ENCODE measurements at places on chromosomes 2 and 18. TPM values are rescaled to one million over a fixed set of nuclear protein-coding genes. Genes with fewer than 3 reads are reported as not detected.
A peak's percentile ranks its signal among the peaks of the same experiment; 100 is the strongest.

RNF144A gene
- 89.6 TPM for total RNA-seq

SLC4A3 gene
- total RNA-seq, result not detected

RAB17 gene
- total RNA-seq, result not detected

GREB1L gene
- total RNA-seq, result not detected

CHRND gene
- not detected for total RNA-seq

HMSD gene
- 1.0 TPM for total RNA-seq

TRIM43 gene
- total RNA-seq, result not detected

ZNF804A gene
- total RNA-seq, result not detected

TUBA4B gene
- total RNA-seq, result not detected

- H3K4me3 ChIP-seq, result no peak overlapping the region
- no peaks in the 10 kb centered on the region for H3K4me1 ChIP-seq
- H3K27me3 ChIP-seq, result no peaks in the 10 kb centered on the region
- no peak overlapping the region for H3K27ac ChIP-seq
- peaks cover 25% of the 10 kb centered on the region for H3K36me3 ChIP-seq
Measured at GRCh38 chr2:73582364-73582763, 59.9 kb downstream of the NAT8 start.

GRCh38 chr18:67183398-67183797, 333.1 kb downstream of the DSEL start:
- H3K4me1 ChIP-seq, result no peaks in the 10 kb centered on the region
- H3K36me3 ChIP-seq, result no peaks in the 10 kb centered on the region
- no peak for DNase-seq
- H3K27ac ChIP-seq, result no peak overlapping the region
- H3K4me3 ChIP-seq, result no peak overlapping the region
- no peaks in the 10 kb centered on the region for H3K27me3 ChIP-seq

- H3K36me3 ChIP-seq, result no peaks in the 10 kb centered on the region
- no peak overlapping the region for H3K4me3 ChIP-seq
- peaks cover 17% of the 10 kb centered on the region for H3K27me3 ChIP-seq
- H3K27ac ChIP-seq, result no peak overlapping the region
- no peaks in the 10 kb centered on the region for H3K4me1 ChIP-seq
Measured at GRCh38 chr2:227125506-227125905, 38.5 kb downstream of the COL4A4 start.

GRCh38 chr18:47996091-47996541, 65.7 kb upstream of the SMAD2 start:
- H3K36me3 ChIP-seq, result no peaks in the 10 kb centered on the region
- H3K4me1 ChIP-seq, result peaks cover 2% of the 10 kb centered on the region
- H3K4me3 ChIP-seq, result no peak overlapping the region
- no peak overlapping the region for H3K27ac ChIP-seq
- no peak for DNase-seq
- H3K27me3 ChIP-seq, result peaks cover 2% of the 10 kb centered on the region

DNA sequence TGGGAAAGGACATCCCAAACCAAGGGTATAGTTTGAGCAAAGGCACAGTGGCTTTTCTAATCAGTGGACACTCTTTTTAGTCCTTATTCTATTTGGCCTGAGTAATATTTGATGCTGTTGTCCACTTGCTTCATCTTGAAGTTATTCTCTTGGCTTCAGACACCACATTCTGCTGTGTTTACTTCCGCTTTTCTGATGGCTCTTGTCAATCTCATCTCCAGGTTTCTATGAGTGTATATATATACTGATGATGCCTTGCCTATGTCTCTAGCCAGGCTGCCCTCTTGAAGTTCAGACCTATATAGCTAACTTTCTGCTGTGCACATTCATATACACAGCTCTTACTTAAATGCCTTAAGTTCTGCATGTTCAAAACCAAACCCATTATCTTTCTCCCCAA, 83.1 kb downstream of the EFEMP1 start:
- no peaks in the 10 kb centered on the region for H3K36me3 ChIP-seq
- H3K27ac ChIP-seq, result no peak overlapping the region
- H3K4me3 ChIP-seq, result no peak overlapping the region
- no peak for DNase-seq
- no peaks in the 10 kb centered on the region for H3K4me1 ChIP-seq

- no peak for DNase-seq
- peaks cover 5% of the 10 kb centered on the region for H3K4me1 ChIP-seq
- peaks cover 32% of the 10 kb centered on the region for H3K36me3 ChIP-seq
- no peak overlapping the region for H3K27ac ChIP-seq
- H3K27me3 ChIP-seq, result no peaks in the 10 kb centered on the region
Measured at GRCh38 chr2:61244694-61245093, 82.7 kb downstream of the C2orf74 start.

- H3K27me3 ChIP-seq, result no peaks in the 10 kb centered on the region
- H3K4me3 ChIP-seq, result no peak overlapping the region
- H3K36me3 ChIP-seq, result peaks cover 54% of the 10 kb centered on the region
- DNase-seq, result no peak
- no peak overlapping the region for H3K27ac ChIP-seq
Measured at GRCh38 chr2:120169020-120169419, 54.2 kb downstream of the TMEM185B start.

DNA sequence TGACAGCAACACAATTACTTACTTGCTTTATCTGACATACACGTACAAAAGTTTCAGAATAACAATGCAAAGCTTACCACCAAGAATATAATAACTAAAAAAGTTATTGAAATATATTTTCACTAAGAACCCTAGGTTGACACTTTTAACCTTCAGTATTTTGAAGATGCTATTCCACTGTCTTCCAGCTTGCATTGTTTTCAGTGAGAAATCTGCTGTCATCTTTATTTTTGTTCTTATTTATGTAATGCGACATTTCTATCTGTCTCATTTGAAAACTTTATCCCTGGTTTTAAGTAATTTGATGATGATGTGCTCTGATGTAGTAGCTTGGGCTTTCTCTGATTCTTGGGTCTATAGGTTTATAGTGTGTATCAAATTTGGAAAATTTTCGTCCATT, 165.0 kb upstream of the SMIM21 start:
- no peak overlapping the region for H3K4me3 ChIP-seq
- H3K27me3 ChIP-seq, result peaks cover 2% of the 10 kb centered on the region
- H3K27ac ChIP-seq, result no peak overlapping the region
- H3K36me3 ChIP-seq, result no peaks in the 10 kb centered on the region
- H3K4me1 ChIP-seq, result no peaks in the 10 kb centered on the region

- peak overlapping the region; percentile 78 for H3K27ac ChIP-seq
- DNase-seq, result peak; percentile 13
- H3K27me3 ChIP-seq, result no peaks in the 10 kb centered on the region
Measured at GRCh38 chr2:72828840-72829507, 3.1 kb upstream of the EXOC6B start.

DNA sequence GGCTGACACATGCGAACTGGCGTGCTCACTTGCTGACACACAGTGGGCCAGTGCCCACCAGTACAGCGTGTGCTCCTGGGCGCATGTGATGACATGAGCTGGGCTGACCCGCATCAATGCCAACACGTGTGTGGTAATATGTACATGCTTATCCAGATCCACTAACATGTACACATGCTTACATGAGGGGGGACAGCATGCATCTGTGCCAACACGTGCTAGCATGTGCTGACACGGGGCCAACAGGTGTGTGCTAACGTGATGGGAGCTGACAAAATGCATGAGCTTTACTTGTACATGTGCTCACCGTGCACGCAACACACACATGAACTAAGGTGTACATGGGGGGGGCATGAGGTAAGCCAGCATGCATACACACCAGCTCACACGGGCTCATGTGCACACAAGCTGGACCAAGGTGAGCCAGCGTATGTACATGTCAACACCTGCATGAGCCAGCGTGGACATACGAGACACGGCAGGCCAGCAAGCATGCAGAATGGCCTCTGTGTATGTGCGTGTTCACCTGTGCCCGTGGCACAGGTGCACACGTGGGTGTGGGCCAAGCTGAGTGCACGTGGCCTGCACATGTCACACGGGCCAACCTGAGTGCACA, 28.5 kb downstream of the GPC1 start:
- no peak for DNase-seq
- H3K4me3 ChIP-seq, result no peak overlapping the region
- no peaks in the 10 kb centered on the region for H3K4me1 ChIP-seq

- H3K27me3 ChIP-seq, result peaks cover 44% of the 10 kb centered on the region
- H3K4me1 ChIP-seq, result peaks cover 5% of the 10 kb centered on the region
- H3K27ac ChIP-seq, result no peak overlapping the region
- H3K36me3 ChIP-seq, result no peaks in the 10 kb centered on the region
Measured at GRCh38 chr18:76524477-76524876, 29.4 kb upstream of the ZNF516 start.

DNA sequence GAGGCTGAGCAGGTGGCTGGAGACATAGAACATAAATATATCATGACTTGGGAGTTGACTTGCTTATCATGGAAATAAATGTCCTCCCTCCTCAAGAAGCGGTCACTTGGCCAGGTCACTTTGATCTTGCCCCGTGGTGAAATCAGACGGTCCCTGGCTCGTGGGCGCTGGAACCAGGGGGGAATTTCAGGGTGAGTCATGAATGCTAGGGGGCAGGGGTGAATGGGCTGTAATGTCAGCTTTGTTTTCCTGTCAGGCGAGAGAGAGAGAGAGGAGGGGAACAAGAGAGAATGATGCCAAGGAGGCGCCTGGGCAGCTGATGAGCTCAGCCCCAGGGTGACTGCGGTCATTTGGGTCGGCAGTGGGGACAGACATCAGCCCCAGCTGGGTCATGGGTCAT, 47.7 kb downstream of the RRM2 start:
- no peak for DNase-seq
- no peaks in the 10 kb centered on the region for H3K27me3 ChIP-seq
- peaks cover 16% of the 10 kb centered on the region for H3K36me3 ChIP-seq
- no peak overlapping the region for H3K27ac ChIP-seq
- H3K4me1 ChIP-seq, result no peaks in the 10 kb centered on the region
- H3K4me3 ChIP-seq, result no peak overlapping the region

GRCh38 chr2:102514061-102514785, 41.2 kb downstream of the SLC9A4 start:
- no peak overlapping the region for H3K4me3 ChIP-seq
- no peak overlapping the region for H3K27ac ChIP-seq
- no peaks in the 10 kb centered on the region for H3K36me3 ChIP-seq
- no peak for DNase-seq

DNA sequence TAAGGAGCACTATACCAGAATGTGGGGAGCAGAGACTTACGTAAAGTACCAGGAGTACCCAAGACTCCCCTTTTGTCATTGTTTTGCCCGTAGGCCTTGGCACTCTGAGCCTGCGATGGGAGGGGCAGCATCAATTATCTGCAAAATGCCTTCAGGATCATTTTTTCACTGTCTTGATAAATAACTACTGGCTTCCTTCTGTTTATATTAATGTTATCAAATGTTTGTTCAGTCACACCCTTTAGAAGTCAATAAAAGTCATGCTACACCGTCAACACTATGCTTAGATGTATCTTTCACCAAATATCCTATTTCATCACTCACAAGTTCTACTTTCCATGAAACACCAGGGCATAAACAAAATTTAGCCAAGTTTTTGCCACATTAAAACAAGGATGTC, 116.3 kb downstream of the FSIP2 start:
- H3K27ac ChIP-seq, result no peak overlapping the region
- no peaks in the 10 kb centered on the region for H3K4me1 ChIP-seq
- no peak for DNase-seq
- no peak overlapping the region for H3K4me3 ChIP-seq

GRCh38 chr2:37672104-37672869, 845 bp upstream of the CDC42EP3 start:
- H3K36me3 ChIP-seq, result peaks cover 21% of the 10 kb centered on the region
- peaks cover 40% of the 10 kb centered on the region for H3K4me1 ChIP-seq
- peak overlapping the region; percentile 86 for H3K27ac ChIP-seq
- peak overlapping the region; percentile 95 for H3K4me3 ChIP-seq

GRCh38 chr2:54438271-54438670, 17.9 kb upstream of the SPTBN1 start:
- peaks cover 2% of the 10 kb centered on the region for H3K27me3 ChIP-seq
- no peak overlapping the region for H3K27ac ChIP-seq
- H3K36me3 ChIP-seq, result no peaks in the 10 kb centered on the region

DNA sequence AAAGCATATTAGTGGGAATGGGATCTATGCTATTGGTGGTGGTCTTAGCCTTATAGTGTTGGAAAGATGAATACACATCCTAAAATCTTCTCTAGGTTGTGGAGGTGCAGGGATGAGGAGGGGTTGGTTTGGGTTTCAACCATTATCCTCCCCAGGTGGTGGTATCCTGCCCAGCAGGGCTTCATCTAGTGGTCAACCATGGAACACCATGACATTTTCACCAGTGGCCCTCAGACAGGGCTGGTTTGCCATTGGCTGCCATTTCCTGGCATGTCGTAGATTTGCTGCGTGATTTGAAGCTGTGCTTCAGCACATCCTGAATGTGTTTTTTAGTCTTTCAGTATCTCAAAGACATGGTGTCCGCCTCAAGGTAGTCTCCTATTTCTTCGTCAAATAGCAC, 391.2 kb upstream of the HNRNPA3 start:
- H3K27ac ChIP-seq, result no peak overlapping the region
- DNase-seq, result no peak
- H3K4me1 ChIP-seq, result peaks cover 38% of the 10 kb centered on the region
- H3K27me3 ChIP-seq, result no peaks in the 10 kb centered on the region

GRCh38 chr18:12031846-12032245, 50.5 kb downstream of the IMPA2 start:
- H3K36me3 ChIP-seq, result no peaks in the 10 kb centered on the region
- no peaks in the 10 kb centered on the region for H3K27me3 ChIP-seq
- peaks cover 2% of the 10 kb centered on the region for H3K4me1 ChIP-seq
- DNase-seq, result no peak
- H3K27ac ChIP-seq, result no peak overlapping the region

DNA sequence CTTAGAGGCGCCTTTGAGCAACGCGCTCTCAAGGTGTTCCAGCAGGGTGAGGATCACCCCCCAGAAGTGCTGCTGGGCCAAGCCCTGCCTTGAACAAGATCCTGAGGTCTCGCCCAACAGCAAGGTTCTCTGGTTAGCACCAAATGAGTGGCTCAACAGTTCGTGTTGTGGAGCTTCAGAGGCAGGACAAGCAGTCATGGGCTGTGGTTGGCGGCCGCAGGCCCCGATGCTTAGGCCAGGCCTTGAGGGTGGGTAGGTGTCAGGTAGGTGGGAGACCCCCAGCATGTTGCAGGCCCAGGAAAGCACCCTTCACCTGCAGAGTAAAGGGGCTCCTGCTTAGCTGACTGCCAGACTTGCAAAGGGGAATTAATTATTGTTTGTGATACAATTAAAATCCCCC, 70.2 kb upstream of the FOSL2 start:
- DNase-seq, result no peak
- no peak overlapping the region for H3K27ac ChIP-seq
- no peak overlapping the region for H3K4me3 ChIP-seq
- peaks cover 6% of the 10 kb centered on the region for H3K4me1 ChIP-seq

- peak; percentile 41 for DNase-seq
- peak overlapping the region; percentile 69 for H3K4me3 ChIP-seq
- H3K36me3 ChIP-seq, result peaks cover 62% of the 10 kb centered on the region
- H3K4me1 ChIP-seq, result peaks cover 87% of the 10 kb centered on the region
- H3K27me3 ChIP-seq, result no peaks in the 10 kb centered on the region
Measured at GRCh38 chr18:2961821-2962220, 51.1 kb downstream of the LPIN2 start.

DNA sequence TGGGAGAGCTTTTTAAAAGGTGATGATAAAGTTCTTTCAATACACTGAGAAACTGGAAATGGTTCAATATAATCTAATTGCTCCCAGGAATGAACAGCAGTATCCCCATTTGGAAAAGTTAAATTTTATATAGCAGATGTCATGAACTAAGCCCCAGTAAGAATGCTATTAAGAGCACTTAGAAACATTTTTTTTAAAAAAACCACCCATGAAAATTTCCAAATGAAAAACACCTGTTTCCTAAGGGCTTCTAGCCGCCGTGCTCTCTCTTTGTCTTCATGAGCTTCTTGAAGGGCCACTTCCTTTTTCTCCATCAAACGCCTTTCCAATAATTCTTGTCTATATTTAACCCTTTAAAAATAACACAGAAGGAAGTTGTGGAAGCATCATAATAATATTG, 77.0 kb downstream of the UPP2 start:
- no peaks in the 10 kb centered on the region for H3K36me3 ChIP-seq
- H3K4me1 ChIP-seq, result no peaks in the 10 kb centered on the region
- peaks cover 43% of the 10 kb centered on the region for H3K27me3 ChIP-seq
- no peak overlapping the region for H3K27ac ChIP-seq

GRCh38 chr2:101699755-101700461, 2.4 kb downstream of the MAP4K4 start:
- peaks cover 33% of the 10 kb centered on the region for H3K36me3 ChIP-seq
- no peak overlapping the region for H3K27ac ChIP-seq
- no peak for DNase-seq
